LoVo (cell line): ENCODE measurements at places on chromosomes 6 and 20.

GRCh38 chr6:168554472-168554871 is 113.5 kb downstream of the SMOC2 start:
- DNase-seq, result no peak

- DNase-seq, result no peak
Measured at GRCh38 chr6:70396163-70396562, 17.1 kb upstream of the FAM135A start.

DNA sequence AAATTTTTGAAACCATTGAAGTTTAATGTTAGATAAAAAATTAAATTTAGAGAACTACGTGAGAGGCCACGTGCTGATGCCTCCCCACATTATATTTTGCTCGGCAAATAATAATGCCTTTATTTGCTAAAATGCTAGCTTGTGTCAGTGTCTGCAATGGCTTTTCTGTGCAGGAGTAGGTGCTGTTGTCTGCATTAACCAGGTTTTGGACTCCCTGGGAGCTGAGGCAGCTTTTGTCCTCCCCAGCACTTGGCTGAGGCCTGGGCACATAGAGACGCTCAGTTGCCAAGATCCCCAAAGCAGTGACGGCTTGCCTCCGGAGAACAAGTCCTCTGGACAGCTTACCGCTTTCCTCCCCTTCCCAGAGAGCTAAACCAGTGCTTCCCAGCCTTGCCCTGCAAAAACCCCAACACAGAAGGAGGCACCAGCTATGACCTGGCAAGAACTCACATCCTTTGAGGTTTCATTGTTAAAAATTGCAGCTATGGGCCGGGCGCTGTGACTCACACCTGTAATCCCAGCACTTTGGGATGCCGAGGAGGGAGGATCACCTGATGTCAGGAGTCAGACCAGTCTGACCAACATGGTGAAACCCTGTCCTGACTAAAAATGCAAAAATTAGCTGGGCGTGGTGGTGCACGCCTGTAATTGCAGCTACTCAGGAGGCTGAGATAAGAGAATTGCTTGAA is 59.9 kb downstream of the KAT14 start:
- peak; percentile 60 for DNase-seq

DNA sequence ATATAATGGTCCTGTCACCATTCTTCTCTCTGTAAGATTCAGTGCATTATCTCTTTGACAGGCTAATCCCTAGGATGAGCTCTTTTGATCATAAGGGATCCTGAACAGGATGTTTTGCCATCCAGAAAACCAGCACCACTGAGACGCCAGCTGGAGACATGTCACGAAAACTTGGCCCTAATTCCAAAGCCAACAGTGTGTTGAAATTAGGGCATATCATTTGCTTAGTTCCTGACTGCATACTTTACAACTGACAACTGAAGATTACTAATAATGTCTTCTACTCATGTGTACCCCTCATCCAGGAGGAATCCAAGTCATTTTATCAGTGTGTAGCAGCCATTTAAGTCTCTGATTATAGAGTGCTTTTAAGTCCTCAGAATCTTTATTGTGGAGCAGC is 243.6 kb downstream of the KCNQ5 start:
- DNase-seq, result no peak

DNA sequence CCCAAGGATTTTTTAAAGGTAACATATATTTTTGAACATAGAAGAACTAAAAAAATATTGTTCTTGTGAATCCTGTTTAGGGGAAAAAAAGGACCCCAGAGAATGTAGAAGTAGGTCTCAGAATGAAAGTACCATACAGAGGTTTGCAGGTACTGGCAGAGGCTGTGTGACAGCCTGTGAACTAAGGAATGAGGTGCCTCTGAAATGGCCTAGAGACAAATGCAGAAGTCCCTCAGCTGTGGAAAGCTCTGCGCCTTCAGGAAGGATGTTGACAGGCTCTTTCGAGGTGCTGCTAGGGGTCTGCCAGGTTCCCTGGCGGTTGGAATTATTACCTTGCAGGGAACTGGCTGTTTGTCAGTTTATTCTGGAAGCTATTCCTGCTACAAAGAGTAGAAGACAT is 8.6 kb upstream of the TUBB2B start:
- DNase-seq, result no peak

- no peak for DNase-seq
Measured at GRCh38 chr6:44831002-44831610, 443.6 kb downstream of the CDC5L start.

GRCh38 chr6:165776691-165777090 is 113.7 kb upstream of the PDE10A start:
- no peak for DNase-seq

GRCh38 chr6:117951783-117952182 is 44.7 kb downstream of the SLC35F1 start:
- no peak for DNase-seq
